ENCODE measurements at places on chromosomes 7 and 10.

DNA sequence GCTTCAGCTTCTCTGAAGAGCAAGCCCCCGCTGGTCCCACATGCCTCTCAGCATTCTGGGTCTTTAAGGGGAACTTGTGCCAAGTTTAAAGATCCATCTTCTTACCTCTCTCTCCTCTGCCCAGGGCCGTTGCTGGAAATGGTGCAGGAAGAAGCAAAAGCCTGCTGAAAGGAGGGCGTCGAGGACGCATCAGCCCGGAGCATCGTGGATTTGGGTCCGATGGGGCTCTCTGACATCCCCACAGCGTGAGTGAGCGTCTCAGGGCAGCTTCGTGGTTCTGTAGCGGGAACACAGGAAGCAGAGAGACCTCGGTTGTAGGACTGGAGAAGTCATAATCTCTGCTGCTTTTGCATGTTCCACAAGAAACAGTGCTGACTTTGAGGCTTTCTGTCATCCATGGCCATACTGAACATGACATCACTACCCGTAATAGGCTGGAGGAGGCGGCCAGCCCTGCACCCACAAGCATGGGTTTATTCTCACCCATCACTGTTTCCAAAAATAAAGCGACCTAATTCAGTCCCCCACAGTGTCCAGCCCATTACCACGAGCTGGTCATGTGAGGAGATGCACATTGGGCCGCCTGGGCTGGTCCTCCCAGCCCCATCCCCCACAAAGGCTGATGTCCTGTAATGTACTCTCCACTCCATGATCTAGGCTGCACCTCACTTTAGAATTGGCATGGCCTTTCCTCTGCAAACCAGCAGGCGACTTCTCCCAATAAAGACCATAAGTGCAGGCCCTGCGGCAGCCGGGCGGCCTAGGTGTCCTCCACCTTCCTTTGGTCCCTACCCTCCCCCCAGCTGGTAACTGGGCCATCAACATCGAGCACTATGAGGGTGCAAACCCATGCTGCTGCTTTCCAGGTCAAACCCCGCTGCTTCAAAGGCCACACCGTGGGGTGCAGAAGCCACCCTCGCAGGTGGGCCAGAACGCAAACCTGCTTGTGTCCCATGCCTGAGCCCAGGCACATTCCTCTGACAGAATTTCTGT is 276.9 kb downstream of the TNS3 start:
- DNase-seq = peak; percentile 25

DNA sequence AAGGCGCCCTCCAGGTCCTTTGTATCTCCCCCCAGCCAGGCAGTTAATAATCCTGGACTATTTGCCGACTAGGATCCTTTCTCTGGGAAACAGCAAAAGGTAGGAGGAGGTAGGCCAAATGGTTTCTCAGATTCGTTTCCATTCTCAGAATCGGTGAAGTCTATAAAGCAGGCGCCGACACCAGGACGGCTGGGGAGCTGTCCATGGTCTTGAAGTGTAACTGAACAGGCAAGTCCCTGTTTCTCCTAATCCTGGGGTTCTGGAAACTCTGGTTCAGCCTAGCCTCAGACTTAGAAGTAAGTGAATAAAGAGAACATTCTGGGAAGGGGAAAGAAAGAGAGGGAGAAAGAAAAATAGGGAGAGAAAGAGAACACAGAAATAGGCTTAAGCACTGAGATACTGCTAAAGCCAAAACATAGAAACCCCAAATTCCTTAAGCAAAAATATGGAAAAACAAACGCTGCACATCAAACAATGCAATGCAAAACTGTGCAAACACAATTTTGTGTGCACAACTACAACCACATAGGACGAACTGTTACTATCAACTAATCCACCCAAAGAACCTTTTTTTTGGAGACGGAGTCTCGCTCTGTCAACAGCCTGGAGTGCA is 11.1 kb upstream of the INA start:
- peak; percentile 69 for DNase-seq

GRCh38 chr10:79473496-79474095 is 28.2 kb upstream of the ZCCHC24 start:
- DNase-seq = peak; percentile 46

GRCh38 chr7:47383072-47383471 is 198.8 kb downstream of the TNS3 start:
- peak; percentile 15 for DNase-seq

DNA sequence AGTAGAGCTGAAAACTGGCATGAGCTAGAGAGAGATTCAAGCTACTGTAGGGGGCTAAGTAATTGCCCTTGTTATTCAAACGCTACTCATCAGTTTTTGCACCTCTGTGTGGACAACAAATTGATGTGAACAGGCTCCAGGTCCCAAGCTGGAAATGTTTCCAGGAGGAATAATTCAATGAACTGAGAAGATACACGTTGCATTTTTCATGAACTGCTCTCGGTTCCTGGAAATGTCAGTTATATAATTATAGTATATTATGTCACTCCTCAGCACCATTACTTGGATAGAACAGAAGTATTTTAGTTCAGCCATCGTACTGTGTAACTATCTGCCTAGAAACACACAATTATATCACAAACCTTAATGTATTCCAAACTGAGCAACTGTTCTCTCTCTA is 65.9 kb upstream of the A1CF start:
- DNase-seq = no peak

Measured in suppressor macrophage treated with lipopolysaccharide for 1 hour (primary cell).